ENCODE measurements at places on chromosomes 12 and 14.
A peak's percentile ranks its signal among the peaks of the same experiment; 100 is the strongest.

GRCh38 chr12:496736-497135 is 37.0 kb downstream of the B4GALNT3 start:
- DNase-seq = no peak

GRCh38 chr12:46516933-46517578 is 144.5 kb upstream of the SLC38A2 start:
- DNase-seq = no peak

GRCh38 chr14:25101276-25101675 is 51.3 kb upstream of the STXBP6 start:
- DNase-seq = no peak

DNA sequence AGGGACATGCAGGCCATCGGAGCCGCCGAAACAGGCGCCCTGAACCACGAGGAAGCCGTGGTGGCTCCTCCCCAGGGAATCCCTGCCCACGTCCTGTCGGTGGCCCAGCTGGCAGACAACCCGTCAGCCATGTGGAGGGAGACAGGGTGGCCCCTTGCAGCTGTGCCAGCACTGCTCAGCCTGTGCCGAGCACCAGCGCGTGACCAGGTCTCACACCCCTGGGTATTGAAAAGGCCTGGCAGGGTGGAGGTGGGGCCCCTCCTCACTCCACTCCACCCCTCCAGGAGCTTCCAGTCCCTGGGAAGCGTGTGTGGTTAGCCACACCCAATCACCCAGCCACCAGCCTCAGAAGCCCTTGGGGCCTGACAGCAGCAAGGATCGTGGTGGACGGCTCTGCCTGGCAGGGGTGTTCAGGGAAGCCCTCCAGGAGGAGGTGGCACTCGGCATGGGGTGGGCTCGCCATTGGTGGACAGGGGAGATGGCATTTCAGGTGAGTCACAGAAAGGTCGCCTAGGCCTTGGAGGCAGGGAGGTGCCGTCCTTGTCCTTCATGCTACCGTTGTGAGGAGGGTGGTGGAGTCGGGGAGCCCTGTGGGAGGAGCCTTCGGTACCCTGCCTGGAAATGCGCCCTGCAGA is 12.3 kb upstream of the DLK1 start:
- DNase-seq = no peak

DNA sequence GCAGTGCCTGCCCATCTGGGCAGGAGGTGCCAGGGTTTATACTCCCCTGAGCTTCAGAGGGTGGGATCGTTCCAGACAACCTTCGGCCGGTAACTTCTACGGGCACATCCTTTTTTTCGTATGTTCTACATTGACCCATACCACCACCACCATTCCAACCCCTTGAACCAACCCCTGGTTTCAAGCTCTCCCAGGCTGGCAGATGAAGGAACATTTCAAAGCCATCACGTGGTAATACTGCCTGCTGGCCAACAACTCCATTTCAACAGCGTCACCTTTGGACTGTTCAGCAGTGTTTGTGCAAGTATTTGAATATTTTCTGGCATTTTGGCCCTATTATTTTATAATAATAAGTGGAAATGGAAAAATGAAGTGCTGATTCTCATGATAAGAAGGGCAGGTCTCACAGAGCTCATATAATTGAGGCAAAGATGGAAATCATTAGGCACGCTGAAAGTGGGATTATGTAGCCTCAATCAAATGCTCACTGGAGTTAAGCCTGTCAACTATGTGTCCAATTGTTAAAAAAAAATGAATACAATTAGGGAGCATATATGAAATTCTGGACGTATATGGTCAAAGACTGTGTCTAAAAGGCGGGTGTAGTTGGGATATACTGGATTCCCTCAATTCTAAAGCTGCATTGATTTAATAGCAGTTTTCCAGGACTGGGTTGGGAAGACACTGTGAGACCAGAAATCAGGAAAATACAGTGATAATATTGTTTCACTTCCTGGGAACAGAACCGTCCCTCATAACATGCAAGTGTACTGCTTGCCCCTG is 162.1 kb downstream of the ZFP36L1 start:
- DNase-seq = no peak

- peak; percentile 67 for DNase-seq
These were observed 152.3 kb downstream of the MSRB3 start for GRCh38 chr12:65430571-65431306.

DNA sequence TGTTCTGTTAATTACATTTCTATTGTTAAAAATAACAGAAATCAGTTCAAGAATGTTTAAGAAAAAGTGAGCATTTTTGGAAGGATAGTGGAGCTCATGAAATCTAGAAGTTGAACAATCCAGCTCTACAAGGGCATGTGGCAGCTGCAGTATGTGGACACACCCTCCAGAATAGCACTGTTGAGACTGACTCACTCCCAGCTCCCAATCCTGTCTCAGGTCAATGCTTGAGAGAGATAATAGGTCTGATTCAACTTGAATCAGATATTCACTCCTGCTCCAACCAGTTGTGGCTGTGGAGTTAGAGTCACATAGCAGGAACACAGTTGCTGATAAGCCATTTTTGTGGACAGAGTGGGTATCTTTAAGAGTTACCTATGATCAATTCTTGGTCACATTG is 113.0 kb upstream of the NTF3 start:
- peak; percentile 45 for DNase-seq

- DNase-seq = no peak
These were observed 25.0 kb downstream of the SLC15A4 start for GRCh38 chr12:128798571-128799341.

- DNase-seq = no peak
These were observed 175.1 kb upstream of the GZMB start for GRCh38 chr14:24809135-24809534.

GRCh38 chr12:30026621-30027234 is 243.0 kb upstream of the TMTC1 start:
- DNase-seq = peak; percentile 53
